CMK (cell line): ENCODE measurements at places on chromosomes 5 and 9.

GRCh38 chr5:98772415-98773213 lies 849 bp upstream of the RGMB start:
- no peak for DNase-seq

- DNase-seq, result no peak
Observed at GRCh38 chr9:4933177-4933576, 51.9 kb upstream of the JAK2 start.

- DNase-seq, result no peak
Observed at GRCh38 chr5:15326471-15326870, 173.5 kb upstream of the FBXL7 start.

DNA sequence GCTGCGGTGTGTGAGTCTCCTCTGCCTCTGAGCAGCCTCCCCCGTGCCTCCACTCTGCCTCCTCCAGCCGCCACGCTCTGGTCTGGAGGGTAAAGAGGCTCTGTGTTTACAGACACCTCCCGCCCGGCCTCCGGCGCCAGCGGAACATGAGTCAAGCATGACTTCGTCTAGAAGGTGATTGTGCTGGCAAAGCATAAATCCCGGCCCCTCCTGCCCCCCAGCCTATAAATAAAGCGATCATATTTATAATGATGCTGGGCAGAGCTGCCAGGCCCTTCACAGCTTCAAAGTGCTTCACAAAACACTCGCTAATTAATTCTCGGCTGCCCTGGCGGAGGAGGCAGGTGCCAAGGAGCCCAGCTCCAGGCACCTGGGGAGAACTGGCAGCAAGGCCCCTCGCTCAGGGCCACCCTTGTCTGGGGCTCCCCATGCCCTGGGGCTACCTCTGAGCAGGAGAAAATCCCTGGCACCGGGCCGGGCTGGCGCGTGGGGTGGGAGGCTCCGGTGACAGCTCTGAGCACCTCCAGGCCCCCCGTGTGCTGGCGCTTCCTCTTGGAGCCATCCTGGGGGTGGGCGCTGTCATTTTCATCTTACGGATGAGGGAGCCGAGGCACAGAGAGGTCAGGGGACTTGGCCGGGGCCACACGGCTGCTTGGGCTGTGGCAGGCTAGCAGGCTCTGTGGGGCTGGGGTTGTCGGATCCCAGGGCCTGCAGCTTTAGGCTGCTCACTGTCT lies 87.8 kb downstream of the RXRA start:
- no peak for DNase-seq

GRCh38 chr9:130857864-130858738 lies 23.0 kb downstream of the ABL1 start:
- no peak for DNase-seq

DNA sequence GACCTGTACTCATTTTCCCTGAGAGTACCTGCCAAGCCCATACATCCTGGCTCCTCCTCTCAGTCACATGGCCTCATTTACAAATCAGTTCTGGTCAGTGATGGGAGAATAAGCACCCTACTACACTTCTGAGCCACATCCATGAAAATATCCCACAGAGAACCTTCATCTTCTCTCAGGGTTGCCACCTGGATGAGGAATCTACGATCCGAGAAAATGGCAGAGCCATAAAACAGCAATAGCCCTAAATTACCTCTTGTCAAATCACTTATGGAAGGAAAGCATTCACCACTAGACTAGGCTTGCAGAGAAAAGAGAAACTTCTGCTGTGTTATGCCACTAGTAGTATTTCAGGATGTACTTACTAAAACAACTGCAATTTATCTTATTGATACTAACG lies 324.8 kb downstream of the BNC2 start:
- no peak for DNase-seq

GRCh38 chr5:175712681-175713085 lies 54.8 kb downstream of the HRH2 start:
- DNase-seq, result no peak

DNA sequence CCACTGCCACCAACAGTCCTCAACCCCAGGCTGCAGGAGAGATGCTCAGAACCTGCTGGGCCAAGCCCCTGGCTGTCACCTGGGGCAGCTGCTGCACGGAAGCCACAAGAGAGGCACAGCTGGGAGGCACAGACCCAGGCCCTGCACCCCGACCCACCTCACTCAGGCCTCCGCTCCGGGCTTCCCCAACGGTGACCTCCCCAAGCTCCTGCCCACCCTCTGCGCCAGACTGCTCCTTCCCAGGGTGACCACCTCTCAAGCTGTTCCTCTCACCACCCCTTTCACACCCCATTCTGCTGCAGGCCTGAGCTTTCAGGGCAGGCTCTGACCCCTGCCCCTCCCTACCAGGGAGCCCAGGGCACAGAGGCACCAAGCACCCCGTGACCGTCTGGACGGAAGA lies 33.0 kb downstream of the VAV2 start:
- no peak for DNase-seq
